ENCODE measurements at places on chromosomes 6 and 20.

DNA sequence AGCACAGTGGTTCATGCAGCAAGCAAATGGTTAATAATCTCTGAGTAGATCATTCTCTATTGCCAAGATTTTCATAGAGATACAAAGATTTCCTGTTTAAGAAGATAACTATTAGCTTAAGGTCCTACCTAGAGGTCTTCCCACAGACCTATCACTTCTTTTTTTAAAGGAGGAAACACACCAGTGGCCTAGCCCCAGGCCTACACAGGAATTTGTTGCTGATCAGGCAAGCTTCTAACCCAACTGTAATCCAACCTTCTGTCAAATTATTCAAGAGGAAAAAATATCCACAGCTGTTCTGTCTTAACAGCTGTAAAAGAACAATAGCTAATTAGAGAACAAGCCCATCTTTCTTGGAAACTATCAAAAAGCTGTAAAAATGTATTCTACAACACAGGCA, 332.8 kb downstream of the BTBD9 start:
- DNase-seq: no peak

DNA sequence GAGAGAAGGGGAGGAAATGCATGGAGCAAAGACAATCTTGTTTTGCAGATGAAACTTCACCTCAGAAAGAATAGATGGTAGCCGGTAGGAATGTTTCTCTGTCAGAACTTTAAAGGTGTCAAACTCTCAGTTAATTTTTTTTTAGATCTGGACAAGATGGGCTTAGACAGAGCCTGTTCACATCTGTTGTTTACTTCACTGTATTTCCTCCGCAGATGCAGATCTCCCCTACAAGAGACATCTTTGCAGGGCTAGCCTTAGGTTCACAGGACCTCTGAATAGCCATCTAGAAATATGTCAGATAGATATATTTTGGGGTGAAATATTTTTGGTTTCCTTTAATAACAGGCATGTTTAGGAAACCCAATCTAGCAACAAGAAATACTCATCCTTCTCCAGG, 12.1 kb upstream of the ZBP1 start:
- DNase-seq: no peak

GRCh38 chr20:39954621-39955020, 734.4 kb downstream of the MAFB start:
- DNase-seq: no peak

GRCh38 chr6:34149831-34150400, 4.0 kb upstream of the GRM4 start:
- DNase-seq: no peak

DNA sequence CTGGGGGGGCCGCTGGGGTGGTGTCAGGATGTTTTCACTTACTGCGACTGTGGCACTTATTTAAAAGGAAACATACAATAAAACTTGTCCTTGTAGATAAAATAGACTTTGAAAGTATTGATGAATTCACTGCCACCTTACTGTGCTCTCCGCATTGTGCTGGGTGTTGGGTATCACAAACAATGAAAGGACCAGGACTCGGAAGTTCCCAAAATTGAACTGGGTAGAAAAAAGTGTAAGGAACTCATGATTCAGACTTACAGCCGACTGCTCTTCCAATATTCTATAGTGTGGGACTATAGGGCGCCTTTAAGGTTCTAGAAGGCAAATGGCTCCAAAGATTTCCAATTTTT, 32.1 kb upstream of the ID4 start:
- no peak for DNase-seq

DNA sequence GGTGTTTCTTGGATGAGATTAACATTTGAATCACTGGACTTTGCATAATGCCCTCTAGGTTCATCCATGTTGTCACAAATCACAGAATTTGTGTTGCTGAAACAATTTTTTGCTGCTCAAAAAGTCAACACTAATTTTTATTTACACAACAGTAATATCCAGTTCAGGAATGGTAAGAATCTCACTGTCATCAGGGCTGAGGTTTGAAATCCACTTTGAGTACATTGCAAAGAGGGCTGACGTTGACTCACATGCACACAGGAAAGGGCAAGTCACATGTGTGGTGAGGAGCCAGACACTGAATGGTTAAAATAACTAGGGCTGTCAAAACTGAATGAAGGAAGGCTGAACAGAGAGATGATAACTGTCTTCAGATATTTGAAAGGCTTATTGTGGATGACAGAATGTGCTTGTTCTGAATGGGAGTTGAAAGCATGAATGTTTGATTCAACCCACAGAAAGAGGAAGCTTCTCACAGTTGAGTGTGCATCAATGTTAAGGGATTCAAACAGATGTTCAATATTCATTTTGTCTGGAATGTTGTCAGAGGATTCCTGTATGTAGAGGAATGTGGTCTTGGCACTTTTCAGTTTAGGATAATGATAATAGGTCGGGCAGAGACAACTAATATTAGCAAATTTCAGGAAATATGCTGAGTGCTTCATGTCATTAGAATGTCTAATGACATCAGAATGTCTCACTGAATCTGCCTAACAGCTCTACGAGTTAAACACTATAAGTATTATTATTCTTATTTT, 3.6 kb upstream of the ADGRG6 start:
- DNase-seq: no peak

GRCh38 chr20:56689852-56690485, 60.9 kb downstream of the TFAP2C start:
- no peak for DNase-seq

- DNase-seq: no peak
Measured at GRCh38 chr20:53045941-53046340, 73.8 kb downstream of the TSHZ2 start.

GRCh38 chr6:49462599-49462926, 490 bp downstream of the MMUT start:
- DNase-seq: no peak

GRCh38 chr20:1987826-1988225, 6.0 kb downstream of the PDYN start:
- DNase-seq: no peak
